ENCODE measurements at places on chromosomes 7 and 10.

- H3K27me3 ChIP-seq = no peaks in the 10 kb centered on the region
- no peak overlapping the region for H3K27ac ChIP-seq
- peak; percentile 11 for DNase-seq
Measured at GRCh38 chr10:60757420-60757895, 20.8 kb upstream of the CDK1 start.

- no peak overlapping the region for H3K27ac ChIP-seq
- H3K27me3 ChIP-seq = no peaks in the 10 kb centered on the region
- peaks cover 6% of the 10 kb centered on the region for H3K4me1 ChIP-seq
- no peaks in the 10 kb centered on the region for H3K36me3 ChIP-seq
- no peak overlapping the region for H3K4me3 ChIP-seq
Measured at GRCh38 chr10:54665095-54665494, 135.9 kb downstream of the PCDH15 start.

- H3K36me3 ChIP-seq = no peaks in the 10 kb centered on the region
- no peak overlapping the region for H3K4me3 ChIP-seq
- no peaks in the 10 kb centered on the region for H3K27me3 ChIP-seq
- H3K27ac ChIP-seq = no peak overlapping the region
- H3K4me1 ChIP-seq = no peaks in the 10 kb centered on the region
Measured at GRCh38 chr7:151905353-151905752, 28.4 kb upstream of the PRKAG2 start.

DNA sequence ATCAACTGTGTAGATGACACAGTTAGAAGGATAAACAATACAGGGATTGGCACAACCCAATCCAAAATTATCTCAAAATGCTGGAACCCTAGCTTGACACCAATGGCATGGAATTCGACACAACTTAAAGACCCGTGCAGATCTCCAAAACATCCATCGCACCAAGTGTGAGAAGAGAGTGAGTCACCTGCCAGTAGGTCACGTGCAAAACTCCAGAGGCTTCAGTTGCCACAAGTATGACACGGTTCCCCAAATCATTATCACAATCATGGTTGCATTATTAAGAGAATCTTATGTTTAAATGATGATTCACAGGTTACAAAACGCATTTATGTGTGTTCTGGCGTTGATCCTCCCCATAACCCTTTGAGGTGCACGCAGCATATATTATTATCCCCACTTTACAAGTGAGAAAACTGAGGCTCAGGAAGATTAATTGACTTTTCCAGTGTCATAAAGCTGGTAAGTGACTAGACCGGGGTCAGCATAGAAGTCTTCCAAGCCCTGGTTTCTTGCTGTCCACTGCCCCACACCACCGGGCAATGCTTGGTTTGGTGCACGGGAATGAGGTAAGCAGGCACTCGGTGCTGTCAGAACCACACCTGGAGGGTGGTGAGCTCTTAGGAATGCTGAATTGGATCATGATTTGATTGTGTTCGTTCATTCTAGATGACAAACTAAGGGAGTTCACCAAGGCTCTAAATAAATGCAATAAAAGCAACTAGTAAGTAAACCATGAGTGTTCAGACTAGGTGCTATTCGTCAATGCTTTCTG is 23.6 kb upstream of the STK17A start:
- H3K27me3 ChIP-seq = no peaks in the 10 kb centered on the region
- H3K4me1 ChIP-seq = peaks cover 11% of the 10 kb centered on the region
- H3K36me3 ChIP-seq = no peaks in the 10 kb centered on the region
- DNase-seq = no peak
- H3K27ac ChIP-seq = no peak overlapping the region
- H3K4me3 ChIP-seq = no peak overlapping the region

DNA sequence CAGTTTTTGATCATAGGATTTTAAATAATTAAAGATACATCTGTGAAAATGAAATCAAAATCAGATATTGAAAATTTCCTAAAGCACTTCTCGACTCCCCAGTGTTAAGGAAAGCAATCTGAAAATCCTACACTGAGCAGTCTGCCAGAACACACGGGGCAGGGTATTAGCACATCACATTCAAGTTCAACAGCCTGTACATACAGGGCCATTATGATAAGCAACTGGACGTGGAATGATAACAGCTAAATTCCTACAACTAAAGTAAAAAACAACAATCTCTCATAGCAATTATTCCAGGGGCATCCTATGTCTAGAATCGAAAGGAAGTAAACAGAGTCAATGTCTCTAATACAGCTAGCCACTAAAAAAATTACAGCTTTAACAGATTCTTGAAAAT is 31.7 kb downstream of the TRDMT1 start:
- H3K27me3 ChIP-seq = no peaks in the 10 kb centered on the region
- no peaks in the 10 kb centered on the region for H3K36me3 ChIP-seq
- H3K27ac ChIP-seq = no peak overlapping the region
- H3K4me1 ChIP-seq = peaks cover 16% of the 10 kb centered on the region

DNA sequence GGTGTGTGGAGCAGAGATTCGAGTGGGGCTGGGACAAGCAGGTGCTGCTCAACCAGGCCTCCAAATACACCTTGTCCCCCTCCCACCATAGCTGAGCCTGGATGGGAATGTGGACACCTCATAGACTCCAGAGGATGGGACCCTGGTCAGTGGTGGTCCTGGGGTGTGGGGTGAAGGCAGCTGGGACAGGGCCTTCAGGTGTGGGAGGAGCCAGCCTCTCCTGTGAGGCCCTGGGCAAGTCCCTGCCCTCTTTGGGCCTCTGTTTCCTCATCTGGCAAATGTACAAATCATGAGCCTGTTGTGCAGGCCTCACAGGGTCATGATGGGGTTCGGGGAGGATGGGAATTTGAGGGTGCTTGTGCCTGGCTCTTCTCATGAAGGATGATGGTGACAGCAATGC is 362.9 kb upstream of the NUPR2 start:
- H3K27ac ChIP-seq = no peak overlapping the region
- H3K36me3 ChIP-seq = no peaks in the 10 kb centered on the region
- DNase-seq = no peak
- no peaks in the 10 kb centered on the region for H3K4me1 ChIP-seq
- H3K27me3 ChIP-seq = no peaks in the 10 kb centered on the region

DNA sequence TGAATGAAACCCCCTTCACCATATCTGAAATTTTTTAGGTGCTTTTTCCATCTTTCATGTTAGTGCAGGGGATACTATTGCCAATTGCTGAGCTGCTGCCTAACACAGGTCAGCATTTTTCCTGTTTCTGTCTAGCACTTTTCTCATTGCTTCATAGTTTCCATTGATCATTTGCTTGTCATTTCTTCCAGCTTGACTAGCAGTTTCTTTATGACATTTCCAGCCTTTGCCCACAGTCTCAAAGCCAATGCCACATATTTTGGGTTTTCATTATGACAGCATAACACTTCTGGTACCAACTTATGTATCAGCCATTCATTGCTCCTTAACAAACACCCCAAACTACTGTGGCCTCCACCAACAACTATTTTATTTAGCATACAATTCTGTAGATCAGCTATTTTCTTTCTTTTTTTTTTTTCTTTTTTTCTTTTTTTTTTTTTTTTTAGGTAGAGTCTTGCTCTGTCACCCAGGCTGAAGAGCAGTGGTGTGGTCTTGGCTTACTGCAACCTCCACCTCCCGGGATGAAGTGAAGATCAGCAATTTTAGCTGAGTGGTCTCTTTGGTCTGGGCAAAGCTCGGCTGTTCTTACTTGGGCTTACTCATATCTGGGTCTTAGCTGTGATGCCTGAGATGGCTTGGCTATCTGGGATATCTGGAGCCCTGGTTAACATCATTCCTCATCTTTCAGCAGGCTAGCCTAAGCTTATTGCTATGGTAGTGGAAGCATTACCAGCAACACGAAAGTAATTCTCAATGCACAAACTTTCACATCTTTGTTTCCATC is 102.3 kb downstream of the EPC1 start:
- H3K27ac ChIP-seq = no peak overlapping the region
- no peaks in the 10 kb centered on the region for H3K4me1 ChIP-seq
- H3K27me3 ChIP-seq = no peaks in the 10 kb centered on the region
- DNase-seq = no peak

DNA sequence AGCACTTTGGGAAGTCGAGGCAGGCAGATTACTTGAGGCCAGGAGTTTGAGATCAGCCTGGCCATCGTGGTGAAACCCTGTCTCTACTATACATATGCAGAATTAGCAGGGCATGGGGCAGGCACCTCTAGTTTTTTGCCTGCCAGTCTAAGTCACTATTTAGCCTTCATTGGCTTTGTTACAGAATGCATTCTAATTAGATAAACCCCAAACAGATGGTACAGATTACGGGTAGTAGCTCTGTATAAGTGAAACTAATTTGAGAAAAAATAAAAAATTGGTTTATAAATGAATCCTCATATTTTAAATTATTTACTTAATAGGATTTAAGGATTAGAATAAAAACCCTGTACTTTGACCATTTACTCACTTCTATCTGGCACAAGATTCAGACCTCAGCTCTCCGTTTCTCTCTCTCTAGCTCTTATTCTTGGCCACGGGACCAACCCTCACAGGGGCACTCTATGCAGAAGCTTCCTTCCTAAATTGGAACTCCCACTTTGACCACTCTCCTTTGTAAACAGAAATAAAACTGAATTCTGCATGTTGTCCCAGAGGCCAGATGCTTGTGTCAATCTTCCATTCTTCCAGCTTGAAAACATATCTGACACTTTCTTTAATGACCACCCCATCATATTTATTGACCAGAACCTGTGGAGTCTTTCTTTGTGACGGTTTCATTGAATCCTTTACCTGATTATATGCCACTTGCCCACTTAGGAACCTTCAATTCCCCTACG is 26.8 kb downstream of the BET1 start:
- DNase-seq = no peak
- no peaks in the 10 kb centered on the region for H3K27me3 ChIP-seq
- H3K27ac ChIP-seq = no peak overlapping the region
- no peaks in the 10 kb centered on the region for H3K36me3 ChIP-seq
- H3K4me3 ChIP-seq = no peak overlapping the region

- no peak for DNase-seq
- H3K4me3 ChIP-seq = no peak overlapping the region
- H3K36me3 ChIP-seq = no peaks in the 10 kb centered on the region
- no peaks in the 10 kb centered on the region for H3K4me1 ChIP-seq
Measured at GRCh38 chr7:4050126-4050660, 631.9 kb upstream of the FOXK1 start.

DNA sequence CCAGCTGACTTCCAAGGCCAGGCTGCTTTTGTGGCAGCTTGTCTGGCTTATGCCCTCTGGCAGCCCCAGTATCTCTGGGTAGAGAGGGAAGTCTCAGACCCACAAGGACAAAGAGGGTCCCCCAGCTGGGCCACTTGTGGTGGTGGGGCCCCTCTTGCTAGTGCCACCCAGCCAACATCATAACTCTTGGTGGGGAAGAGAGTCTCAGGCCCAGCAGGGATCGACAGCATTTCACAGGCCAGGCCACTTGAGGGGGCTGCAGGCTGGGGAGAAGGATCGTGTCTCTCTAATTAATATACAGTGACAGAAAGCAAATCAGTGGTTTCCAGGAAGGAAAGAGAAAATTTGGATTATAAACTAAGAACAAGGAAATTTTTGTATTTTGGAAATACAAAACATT is 76.0 kb downstream of the TYW1B start:
- no peaks in the 10 kb centered on the region for H3K4me1 ChIP-seq
- peak; percentile 48 for DNase-seq
- no peak overlapping the region for H3K4me3 ChIP-seq
- no peak overlapping the region for H3K27ac ChIP-seq

DNA sequence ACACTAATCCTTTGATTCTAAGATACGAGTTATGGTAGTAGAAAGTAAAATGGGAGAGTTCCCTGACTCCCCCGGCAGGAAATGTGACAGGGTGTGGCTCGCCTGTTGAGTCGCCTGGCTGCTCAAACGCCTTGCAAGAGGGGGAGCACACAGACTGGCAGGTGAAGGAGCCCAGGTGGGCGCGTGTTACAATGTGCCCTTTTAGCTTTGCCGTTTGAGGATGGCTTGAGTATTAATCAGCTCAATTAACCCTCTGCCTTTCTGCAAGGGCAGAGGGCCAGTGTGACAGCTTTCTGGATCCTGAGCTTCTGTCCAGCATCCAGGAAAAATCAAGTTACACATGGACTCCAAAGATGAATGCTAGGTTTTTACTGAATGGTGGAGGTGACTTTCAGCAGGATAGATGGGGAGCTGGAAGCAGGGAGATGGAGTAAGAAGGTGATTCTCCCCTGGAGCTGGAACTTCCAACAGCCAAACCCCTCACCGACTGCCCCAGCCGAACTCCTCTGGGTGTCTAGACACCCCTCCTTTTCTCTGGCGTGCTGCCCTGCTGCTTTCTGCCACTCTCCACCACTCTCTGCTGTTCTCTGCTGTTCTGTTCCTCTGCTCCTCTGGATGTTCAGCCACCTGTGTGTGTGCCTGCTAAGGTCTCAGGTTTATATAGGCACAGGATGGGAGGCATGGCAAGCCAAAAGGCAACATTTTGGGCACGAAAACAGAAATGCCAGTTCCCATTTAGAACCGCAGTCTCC is 548.8 kb upstream of the KCND2 start:
- no peak for DNase-seq
- no peak overlapping the region for H3K27ac ChIP-seq
- no peak overlapping the region for H3K4me3 ChIP-seq

GRCh38 chr7:130148561-130148960 is 56.6 kb downstream of the TMEM209 start:
- DNase-seq = no peak
- H3K4me1 ChIP-seq = peaks cover 5% of the 10 kb centered on the region
- no peak overlapping the region for H3K4me3 ChIP-seq
- no peaks in the 10 kb centered on the region for H3K36me3 ChIP-seq
- H3K27ac ChIP-seq = no peak overlapping the region
- no peaks in the 10 kb centered on the region for H3K27me3 ChIP-seq

- H3K27me3 ChIP-seq = no peaks in the 10 kb centered on the region
- no peak overlapping the region for H3K27ac ChIP-seq
- DNase-seq = no peak
Measured at GRCh38 chr10:62778125-62778524, 26.4 kb upstream of the ADO start.

- H3K4me3 ChIP-seq = no peak overlapping the region
- no peaks in the 10 kb centered on the region for H3K36me3 ChIP-seq
- H3K27ac ChIP-seq = no peak overlapping the region
- DNase-seq = no peak
- H3K4me1 ChIP-seq = no peaks in the 10 kb centered on the region
Measured at GRCh38 chr7:55147101-55147500, 128.3 kb downstream of the EGFR start.

GRCh38 chr7:156979711-156980110 is 30.2 kb downstream of the NOM1 start:
- DNase-seq = no peak
- H3K27me3 ChIP-seq = no peaks in the 10 kb centered on the region
- H3K27ac ChIP-seq = no peak overlapping the region
- H3K4me1 ChIP-seq = no peaks in the 10 kb centered on the region

DNA sequence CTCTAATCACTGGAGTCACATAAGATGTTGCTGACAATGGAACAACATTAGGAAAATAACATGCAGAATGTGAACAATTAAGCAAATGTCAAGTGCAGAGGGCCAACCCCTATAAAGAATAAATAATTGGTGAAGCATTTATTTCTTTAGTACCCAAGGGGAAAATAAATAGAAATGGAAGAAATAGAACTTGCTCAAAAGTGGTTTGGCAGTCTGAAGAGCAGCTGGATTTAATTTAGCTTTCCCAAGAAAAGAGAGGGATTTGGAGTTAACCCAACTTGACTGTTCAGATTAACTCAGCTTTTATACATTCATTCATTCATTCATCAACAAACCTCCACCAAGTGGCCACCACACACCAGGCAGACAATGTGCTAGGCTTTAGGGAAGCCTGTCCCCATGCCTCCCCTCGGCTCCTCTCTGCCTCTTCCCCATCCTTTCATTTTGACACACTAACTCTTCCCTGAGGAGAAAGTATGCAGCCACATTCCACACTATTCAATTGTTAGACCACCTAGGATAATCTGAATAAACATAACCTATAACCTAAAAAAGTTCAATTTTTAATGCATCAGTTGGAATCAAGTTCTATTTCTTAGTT is 295.5 kb downstream of the AHR start:
- no peaks in the 10 kb centered on the region for H3K36me3 ChIP-seq
- no peaks in the 10 kb centered on the region for H3K27me3 ChIP-seq
- H3K4me3 ChIP-seq = no peak overlapping the region
- no peak overlapping the region for H3K27ac ChIP-seq
- no peaks in the 10 kb centered on the region for H3K4me1 ChIP-seq
- no peak for DNase-seq
